ENCODE measurements at places on chromosomes 2 and 18.

- no peak for DNase-seq
Measured at GRCh38 chr2:67054728-67055127, 342.4 kb upstream of the ETAA1 start.

GRCh38 chr18:52409727-52410126 lies 69.7 kb downstream of the DCC start:
- no peak for DNase-seq

- DNase-seq, result no peak
Measured at GRCh38 chr2:241201445-241202267, 13.2 kb downstream of the ANO7 start.

GRCh38 chr2:72999729-73000725 lies 71.5 kb downstream of the SFXN5 start:
- DNase-seq, result no peak

- DNase-seq, result no peak
Measured at GRCh38 chr2:99354070-99354469, 16.9 kb downstream of the EIF5B start.

- DNase-seq, result no peak
Measured at GRCh38 chr2:150586858-150587257, 99.4 kb upstream of the RND3 start.
